ENCODE measurements at places on chromosomes 1 and 21.

- DNase-seq: no peak
- no peak overlapping the region for H3K27ac ChIP-seq
- H3K36me3 ChIP-seq: no peaks in the 10 kb centered on the region
Measured at GRCh38 chr1:6409053-6409452, 10.7 kb downstream of the HES2 start.

DNA sequence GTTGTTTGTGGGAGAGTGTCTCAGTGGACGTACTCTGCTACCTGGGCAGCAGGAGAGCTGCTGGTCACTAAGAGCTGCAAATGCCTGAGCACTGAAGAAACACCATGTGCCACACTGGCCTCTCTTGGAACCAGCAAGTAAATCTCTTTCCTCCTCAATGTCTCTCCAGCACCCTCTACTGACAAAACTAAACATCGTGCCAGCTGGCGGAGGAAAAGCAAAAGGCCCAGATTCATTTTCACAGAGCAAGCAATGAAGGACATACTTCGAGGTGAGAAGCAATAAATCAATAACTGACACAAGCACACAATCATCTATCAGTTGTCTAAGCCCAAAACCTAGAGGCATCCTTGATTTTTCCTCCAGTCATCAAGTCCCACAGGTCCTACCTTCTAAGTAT lies 78.1 kb downstream of the RERE start:
- DNase-seq: no peak
- H3K36me3 ChIP-seq: peaks cover 83% of the 10 kb centered on the region
- peaks cover 3% of the 10 kb centered on the region for H3K27me3 ChIP-seq
- H3K4me3 ChIP-seq: no peak overlapping the region
- no peak overlapping the region for H3K27ac ChIP-seq
- no peaks in the 10 kb centered on the region for H3K4me1 ChIP-seq

GRCh38 chr1:61538228-61538627 lies 186.7 kb downstream of the TM2D1 start:
- no peak for DNase-seq
- peaks cover 3% of the 10 kb centered on the region for H3K27me3 ChIP-seq
- H3K36me3 ChIP-seq: no peaks in the 10 kb centered on the region
- no peak overlapping the region for H3K4me3 ChIP-seq
- H3K4me1 ChIP-seq: no peaks in the 10 kb centered on the region

DNA sequence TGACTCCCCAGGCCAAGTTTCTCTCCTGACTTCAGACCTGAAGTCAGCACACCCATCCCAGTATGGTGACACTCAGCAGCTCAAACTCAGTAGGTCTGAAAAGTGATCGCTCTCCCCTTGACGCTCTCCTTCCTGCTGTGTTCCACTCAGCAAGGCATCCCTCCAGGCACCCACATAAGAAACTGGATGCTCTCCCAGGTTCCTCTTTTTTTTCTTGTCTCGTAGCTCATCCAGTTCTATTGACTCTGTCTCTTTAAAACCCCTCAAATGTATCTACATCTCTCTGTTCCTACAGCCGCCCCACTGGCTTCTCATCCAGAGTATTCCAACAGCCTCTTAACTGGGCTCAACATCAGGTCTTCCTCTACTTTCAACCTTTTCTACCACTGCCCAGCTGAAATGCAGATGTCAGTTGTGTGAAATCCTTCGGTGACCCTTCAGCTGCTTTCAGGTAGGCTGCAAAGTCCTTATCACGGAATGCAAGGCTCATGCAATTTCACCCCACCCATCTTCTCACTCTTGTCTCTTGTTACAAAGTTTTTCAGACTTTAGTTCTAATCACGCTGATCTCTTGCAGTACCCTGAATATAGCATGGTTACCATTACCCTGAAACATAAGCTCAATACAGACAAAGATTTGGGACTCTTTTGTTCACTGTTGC lies 286.2 kb upstream of the POU3F1 start:
- no peaks in the 10 kb centered on the region for H3K36me3 ChIP-seq
- H3K4me3 ChIP-seq: no peak overlapping the region
- DNase-seq: no peak
- no peak overlapping the region for H3K27ac ChIP-seq

- H3K4me3 ChIP-seq: no peak overlapping the region
- H3K27me3 ChIP-seq: no peaks in the 10 kb centered on the region
- DNase-seq: no peak
- no peaks in the 10 kb centered on the region for H3K36me3 ChIP-seq
- no peak overlapping the region for H3K27ac ChIP-seq
- no peaks in the 10 kb centered on the region for H3K4me1 ChIP-seq
Measured at GRCh38 chr1:160621633-160622413, 25.0 kb downstream of the SLAMF1 start.
